Erythroblast (primary cell): ENCODE measurements at places on chromosomes 12 and 14.

- no peak for DNase-seq
These were observed 4.4 kb upstream of the CRACR2A start for GRCh38 chr12:3757261-3757660.

DNA sequence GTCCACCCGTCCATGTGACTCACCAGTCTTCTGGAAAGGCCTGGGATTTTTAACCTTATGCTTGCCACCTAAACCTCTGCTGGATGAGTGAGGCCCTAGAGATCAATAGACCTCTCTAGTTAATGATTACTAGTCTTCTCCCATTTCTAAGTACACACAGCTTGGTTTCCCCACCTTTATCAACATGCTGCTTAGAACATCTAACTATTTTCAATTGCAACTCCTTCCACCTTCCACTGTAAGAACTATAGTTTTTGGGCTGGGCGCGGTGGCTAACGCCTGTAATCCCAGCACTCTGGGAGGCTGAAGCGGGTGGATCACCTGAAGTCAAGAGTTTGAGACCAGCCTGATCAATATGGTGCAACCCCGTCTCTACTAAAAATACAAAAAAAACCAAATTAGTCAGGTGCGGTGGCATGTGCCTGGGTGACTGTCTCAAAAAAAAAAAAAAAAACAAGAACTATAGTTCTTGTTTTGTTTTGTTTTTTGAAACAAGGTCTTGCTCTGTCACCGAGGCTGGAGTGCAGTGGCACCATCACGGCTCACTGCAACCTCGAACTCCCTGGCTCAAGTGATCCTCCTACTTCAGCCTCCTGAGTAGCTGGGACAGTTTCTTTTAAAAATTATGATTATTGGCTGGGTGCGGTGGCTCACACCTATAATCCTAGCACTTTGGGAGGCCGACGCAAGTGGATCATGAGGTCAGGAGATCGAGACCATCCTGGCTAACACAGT, 18.7 kb upstream of the MDM2 start:
- DNase-seq: no peak

DNA sequence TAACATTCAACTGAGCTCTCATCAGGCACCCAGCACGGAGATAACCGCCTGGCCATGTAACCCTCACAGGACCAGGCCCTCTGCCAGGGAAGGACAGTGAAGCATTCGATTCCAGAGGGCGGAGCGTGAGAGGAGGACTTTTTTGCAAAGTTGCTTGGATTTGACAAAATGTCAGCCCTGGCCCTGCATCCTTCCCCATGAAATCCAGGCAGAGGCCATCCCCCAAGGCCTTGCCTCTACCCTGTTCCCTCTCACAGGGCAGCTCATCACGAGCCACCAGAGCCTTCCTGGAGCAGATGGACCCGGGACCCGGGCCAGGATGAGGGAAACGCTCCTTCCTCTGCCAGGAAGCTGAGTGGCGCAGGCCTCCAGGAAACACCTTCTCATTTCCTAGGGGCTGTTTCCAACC, 17.0 kb downstream of the CAMKK2 start:
- DNase-seq: no peak

DNA sequence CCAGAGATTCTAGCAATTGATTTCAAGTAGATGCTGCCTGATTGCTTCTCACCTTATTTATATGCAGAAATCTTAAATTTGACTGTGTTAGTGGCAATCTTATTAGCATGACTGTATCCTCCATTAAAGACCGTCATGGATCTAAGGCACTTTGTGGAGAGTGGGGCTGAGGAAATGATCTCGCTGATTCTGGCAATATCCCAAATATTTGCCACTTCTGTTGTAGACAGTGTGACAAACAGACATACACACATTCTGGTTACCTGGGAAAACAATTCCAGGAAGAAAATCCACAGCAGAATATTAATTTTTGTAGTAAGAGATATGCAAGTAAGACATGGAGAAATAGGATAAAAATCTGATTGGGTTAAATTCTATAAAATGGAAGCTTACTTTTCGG, 269.0 kb upstream of the G2E3 start:
- DNase-seq: no peak

DNA sequence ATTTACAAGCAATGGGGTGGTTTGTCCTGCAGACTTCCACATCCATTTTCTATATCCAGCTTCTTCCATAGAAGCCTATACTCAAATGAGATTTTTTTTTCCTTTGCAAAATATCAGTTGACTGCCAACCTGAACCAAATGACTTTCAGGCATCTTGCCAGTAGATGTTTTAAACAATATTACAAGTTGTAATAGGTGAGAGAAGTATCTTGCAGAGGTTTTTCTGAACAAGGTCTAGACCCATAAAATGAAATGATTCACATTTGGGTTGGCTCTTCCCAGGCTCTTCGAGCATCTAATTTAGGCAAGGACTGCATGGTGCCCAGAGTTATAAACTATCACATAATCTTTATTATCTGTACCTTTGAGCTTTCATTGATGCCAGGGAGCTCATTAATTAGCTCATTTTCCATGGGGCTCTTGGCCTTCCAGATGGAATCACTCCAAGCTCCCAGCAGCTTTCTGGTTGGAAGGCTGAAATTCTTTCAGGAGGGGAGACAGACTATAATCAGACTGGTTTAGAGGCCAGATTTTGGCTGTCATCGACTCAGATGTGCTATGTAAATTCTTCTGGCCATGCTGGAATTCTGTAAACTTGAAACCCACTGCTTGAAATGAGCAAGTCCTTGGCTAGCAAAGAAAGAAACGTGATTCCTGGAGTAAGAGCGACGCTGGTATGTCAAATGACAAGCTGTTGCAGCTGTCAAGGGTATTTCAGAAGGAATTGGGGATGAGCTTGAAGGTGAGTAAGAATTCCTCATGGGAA, 32.2 kb upstream of the DICER1 start:
- no peak for DNase-seq

DNA sequence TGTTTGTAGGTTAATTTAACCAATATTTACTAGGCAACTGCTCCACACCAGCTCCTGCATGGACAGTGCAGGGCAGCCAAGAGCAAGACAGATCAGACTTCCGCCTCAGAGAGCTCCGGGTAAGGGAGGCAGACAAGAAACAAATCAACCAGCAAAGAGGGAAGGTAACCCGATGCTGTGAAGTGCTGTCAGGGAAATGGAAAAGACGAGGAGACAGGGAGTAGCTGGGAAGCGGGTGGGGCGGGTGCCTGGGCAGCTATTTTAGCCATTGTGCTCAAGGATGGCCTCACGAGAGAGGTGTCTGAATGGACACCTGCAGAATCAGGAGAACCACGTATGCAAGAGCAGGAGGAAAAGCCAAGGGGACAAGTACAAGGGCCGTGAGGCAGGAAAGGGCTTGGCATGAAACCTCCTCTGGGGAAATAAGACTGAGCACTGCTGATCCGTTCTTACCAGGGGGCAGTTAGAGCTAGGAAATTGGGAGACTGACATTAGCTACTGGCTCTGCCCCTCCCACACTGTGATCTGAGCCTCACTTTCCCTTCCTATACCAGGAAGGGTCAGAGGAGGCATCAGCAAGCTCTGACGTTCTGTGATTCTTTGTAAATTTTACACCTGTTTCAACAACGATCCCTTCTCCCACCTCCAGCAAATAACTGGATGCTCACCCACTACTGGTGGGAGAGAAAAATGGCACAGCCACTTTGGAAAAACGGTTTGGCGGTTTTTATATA, 6.5 kb upstream of the TMEM119 start:
- DNase-seq: no peak

DNA sequence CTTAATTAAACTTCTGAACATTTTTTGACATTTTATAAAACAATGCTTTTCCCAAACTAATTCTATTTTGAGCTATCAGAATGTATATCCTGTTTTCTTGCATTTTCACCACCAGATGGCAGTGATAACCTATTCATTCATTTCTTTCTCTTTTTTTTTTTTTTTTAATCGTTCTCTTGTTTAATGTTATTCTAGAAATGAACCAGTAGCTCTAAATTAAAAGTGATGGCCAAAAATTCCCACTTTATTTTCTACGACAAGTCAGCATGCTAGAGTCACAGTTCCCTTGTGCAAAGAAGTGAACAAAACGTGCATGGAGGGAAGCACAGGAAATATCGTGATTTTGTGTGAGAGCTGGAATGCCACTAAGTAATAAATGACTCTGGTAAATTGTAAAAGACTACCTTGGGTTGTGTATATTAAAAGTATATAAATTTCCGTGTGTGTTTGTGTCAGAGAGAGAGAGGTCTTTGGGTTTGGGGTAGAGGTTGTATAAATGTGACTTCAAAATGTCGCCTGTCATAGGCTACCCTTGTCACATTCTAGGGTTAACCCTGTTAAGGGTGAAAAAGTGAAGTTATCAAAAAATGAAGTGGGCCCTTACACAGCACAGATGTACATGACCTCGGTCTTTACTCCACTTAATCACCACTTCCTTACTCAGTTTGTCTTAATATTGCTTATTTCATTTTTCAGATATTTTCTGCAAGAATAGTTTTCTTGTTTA, 40.4 kb upstream of the LDHB start:
- peak; percentile 61 for DNase-seq

- no peak for DNase-seq
These were observed 30.1 kb upstream of the ZFP36L1 start for GRCh38 chr14:68822926-68823325.

DNA sequence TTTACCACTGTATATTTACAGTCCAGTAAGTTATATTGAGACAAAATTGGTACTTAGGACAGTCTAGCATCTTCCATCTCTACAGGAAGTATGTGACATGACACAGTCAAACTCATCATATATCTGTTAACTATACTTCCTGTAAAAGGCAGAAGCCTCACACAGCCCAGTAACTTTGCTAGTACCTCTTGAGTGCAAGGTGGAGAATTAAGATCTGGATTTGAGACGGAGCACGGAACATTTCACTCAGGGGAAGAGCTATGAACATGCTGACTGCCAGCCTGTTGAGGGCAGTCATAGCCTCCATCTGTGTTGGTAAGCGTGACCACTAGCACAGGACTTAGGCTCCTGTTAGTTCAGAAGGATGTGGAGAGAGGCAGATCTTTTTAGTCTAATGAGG, 333.7 kb upstream of the OR4E1 start:
- DNase-seq: no peak

DNA sequence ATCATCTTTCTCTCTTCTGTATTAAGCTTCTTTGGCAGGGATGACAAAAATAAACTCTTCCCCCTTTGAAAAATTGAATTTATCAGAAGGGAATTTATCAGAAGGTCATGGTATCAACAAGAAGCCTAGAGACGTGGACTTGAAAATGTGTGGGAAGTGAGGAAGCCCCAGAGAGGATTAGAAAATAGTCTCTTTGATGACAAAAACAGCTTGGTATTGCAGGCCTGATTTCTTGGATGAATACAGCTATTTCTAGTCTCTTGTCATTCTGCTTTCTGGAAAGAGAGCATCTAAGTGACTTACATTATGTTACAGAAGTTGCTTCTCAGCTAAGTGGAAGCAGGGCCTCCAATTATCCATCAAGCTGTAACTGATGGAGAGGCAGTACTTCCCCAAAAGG, 111.1 kb downstream of the KITLG start:
- DNase-seq: no peak

GRCh38 chr14:50854521-50854920, 17.3 kb upstream of the ABHD12B start:
- DNase-seq: no peak

- no peak for DNase-seq
These were observed 32.2 kb downstream of the TESC start for GRCh38 chr12:117067016-117067415.

DNA sequence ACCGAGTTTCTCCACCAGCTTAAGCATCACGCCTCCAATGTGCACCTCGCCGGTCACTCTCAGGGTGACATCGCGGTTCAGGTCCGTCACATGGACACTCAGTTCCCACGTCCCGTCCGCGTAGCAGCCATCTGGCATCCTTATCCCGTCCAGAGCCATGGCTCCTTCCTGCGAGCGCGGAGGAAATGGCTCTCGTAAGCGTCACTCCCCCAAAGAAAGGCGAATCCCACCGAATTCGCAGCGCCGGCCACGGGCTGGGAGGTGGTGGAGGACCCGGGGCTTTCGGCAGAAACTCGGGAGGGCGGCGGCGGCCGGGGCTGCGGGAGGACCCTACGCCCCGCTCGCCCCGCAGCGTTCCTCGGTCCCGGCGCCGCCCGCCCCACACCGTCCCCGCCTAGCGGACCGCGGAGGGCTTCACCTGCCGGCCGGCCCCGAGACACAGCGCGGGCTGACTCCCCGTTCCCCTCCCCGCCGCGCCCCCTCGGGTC, 396 bp downstream of the FERMT2 start:
- peak; percentile 4 for DNase-seq

- no peak for DNase-seq
These were observed 6.4 kb downstream of the MLXIP start for GRCh38 chr12:122084857-122085405.

DNA sequence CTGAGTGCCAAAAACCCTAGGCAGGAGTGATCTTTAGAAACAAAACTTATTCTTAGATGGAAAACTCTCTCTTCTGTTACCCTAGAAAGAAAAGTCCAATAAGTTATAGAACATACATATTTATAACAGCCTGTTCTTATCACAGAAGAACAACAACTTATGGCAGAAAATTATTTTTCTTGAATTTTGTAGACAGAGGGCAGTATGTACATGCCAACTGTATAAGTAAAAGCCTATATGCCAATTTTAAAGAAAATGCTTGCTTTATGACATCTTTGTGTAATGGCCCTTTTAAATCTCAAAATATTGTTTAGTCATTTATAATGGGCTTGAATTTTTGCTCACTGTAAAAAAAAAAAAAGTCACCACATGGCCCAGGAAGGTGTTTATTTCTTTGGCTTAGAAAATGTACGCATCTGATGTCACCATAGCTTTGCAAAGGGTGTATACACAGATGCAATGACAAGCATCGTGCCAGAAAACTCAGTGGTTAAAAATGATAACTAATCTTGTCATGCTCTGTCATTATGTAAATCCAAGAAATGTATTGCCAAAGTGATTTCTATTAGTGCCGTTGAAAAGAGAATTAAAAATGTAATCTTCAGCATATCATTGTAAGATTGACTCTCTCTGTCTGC, 38.3 kb upstream of the GRIP1 start:
- no peak for DNase-seq

- peak; percentile 42 for DNase-seq
These were observed 146.1 kb downstream of the CHST11 start for GRCh38 chr12:104602896-104603295.

DNA sequence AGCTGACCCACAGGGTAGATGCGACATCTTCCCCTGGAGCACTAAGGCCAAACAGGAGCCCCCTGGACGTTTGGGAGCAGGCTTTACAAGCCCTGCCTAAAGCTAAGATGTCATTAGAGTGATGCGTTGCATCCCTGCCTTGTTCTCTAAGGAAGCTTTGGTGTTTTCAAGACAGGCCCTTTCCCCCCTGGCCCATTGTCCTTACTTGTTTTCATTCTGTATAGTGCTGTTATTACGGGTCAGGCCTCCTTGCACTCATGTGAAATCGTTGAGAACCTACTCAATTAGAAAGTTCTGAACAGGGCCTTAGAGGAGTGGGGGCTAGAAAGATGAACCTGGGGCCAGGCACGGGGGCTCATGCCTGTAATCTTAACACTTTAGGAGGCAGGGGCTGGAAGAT, 1.7 kb upstream of the PRKCH start:
- no peak for DNase-seq
